ENCODE measurements at places on chromosomes 13 and 19.

- no peak for DNase-seq
These were observed 12.0 kb downstream of the TFDP1 start for GRCh38 chr13:113596321-113597200.

GRCh38 chr19:4575267-4576015 is 16.0 kb upstream of the SEMA6B start:
- no peak for DNase-seq

DNA sequence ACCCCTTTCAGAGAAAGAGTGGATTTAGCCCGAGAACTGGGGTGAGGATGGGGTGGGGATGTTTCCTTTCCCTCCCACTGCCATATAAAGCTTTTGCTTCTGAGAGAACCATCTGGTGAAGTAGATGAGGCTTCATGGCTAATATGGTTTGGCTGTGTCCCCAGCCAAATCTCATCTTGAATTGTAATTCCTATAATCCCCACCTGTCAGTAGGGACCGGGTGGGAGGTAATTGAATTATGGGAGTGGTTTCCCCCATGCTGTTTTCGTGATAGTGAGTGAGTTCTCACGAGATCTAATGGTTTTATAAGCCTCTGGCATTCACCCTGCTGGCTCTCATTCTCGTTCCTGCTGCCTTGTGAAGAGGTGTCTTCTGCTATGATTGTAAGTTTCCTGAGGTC is 270.9 kb downstream of the LMO7 start:
- DNase-seq: no peak

DNA sequence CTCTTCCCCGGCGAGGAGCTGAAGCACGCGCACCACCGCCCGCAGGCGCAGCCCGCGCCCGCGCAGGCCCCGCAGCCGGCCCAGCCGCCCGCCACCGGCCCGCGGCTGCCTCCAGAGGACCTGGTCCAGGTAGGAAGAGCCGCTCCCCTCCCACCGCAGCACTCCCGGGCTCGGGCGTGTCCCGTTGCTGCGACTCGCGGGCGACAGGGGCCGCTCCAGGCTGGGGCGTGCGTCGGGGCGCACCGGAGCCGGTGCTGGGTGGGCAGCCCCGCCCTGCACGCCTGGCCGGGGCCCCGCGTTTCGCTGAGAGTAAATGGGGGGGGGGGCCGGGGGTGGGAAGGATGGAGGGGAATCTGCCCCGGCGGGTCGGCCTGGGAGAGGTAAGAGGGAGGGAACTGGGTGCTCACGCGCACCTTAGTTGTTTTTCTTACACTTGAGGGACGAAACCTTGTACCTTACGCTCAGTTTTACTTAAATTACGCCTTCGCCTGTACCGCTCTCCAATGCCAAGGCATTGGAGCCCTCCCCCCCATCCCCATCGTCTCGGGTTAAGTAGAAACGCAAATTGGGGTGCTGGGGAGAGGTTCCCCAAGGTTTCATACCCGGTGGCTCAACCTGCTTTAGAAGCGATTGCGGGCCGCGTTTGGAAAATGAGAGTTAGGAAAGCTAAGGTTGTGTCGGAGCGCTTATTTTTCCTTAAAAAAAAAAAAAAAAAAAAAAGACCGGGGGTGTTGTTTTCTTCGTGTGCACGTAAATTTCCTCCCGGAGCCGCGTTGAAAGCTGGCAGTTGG is 850 bp downstream of the KLF5 start:
- DNase-seq: peak; percentile 63

DNA sequence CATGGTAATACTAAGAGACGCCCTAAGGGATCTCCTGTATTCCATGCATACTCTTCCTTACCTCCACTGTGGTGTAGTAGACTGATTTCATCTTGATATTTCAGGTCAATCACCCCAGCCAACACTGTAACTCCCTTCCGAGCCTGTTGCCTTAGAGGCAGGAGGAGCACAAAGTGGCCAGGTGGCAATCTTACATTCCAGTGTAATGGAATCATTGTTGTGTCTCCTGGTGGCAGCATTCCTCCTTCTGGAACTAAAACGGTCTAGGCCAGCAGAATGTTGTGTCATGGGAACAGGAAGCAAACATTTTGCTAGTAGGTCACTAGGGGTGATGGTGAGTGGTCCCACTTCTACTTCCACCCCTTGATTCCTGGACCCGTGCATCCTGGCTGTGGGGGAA is 405.7 kb upstream of the SLC10A2 start:
- no peak for DNase-seq

DNA sequence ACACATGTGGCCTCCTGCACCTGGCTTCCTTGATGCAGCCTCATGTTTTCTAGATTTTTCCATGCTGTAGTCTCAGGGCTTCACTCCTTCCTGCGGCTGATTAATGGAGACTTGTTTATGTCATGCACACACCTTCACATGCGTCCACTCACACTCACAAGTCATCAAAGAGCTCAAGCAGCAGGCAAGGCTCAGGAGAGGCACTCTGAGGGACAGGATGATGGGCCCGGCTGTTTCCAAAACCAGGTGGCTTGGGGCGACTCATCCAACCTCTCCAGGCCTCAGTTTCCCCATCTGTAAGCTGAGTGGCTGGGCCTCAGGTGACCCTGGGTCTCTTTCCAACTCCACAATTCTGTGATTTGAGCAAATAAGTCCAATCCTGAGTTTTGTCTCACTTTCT is 36.9 kb downstream of the RASA3 start:
- no peak for DNase-seq

- no peak for DNase-seq
These were observed 24.3 kb downstream of the TMEM255B start for GRCh38 chr13:113783200-113783881.

- no peak for DNase-seq
These were observed 146.7 kb downstream of the SOX1 start for GRCh38 chr13:112213467-112214255.

- no peak for DNase-seq
These were observed 18.3 kb downstream of the CCDC97 start for GRCh38 chr19:41328157-41328841.

DNA sequence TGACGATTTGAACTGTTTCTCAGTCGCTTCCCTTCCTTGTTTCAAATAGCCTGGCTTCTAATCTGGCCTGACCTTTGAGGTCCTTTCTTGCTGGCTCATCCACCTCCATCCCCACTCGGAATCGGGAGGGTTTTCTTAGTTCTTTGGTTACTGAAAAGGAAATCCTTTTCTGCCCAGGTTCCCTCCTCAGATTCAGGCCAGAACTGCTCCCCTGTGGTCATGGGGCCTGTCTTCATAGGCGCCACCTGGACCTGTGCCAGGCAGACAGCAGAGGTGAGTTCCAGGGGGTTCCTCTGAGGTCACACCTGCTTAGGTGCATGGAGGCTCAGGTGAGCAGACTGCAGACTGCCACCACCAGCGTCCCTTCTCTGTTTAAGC is 62.4 kb downstream of the AKAP11 start:
- no peak for DNase-seq

DNA sequence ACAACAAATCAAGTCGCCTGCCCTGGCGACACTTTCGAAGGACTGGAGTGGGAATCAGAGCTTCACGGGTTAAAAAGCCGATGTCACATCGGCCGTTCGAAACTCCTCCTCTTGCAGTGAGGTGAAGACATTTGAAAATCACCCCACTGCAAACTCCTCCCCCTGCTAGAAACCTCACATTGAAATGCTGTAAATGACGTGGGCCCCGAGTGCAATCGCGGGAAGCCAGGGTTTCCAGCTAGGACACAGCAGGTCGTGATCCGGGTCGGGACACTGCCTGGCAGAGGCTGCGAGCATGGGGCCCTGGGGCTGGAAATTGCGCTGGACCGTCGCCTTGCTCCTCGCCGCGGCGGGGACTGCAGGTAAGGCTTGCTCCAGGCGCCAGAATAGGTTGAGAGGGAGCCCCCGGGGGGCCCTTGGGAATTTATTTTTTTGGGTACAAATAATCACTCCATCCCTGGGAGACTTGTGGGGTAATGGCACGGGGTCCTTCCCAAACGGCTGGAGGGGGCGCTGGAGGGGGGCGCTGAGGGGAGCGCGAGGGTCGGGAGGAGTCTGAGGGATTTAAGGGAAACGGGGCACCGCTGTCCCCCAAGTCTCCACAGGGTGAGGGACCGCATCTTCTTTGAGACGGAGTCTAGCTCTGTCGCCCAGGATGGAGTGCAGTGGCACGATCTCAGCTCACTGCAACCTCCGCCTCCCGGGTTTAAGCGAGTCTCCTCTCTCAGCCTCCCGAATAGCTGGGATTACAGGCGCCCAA is at the start of gene LDLR:
Gene LDLR, plus strand, starts transcription at position 210 of the 760 bp plus-strand sequence. Its CDS starts 86 bp downstream, at position 296.
- peak; percentile 54 for DNase-seq

DNA sequence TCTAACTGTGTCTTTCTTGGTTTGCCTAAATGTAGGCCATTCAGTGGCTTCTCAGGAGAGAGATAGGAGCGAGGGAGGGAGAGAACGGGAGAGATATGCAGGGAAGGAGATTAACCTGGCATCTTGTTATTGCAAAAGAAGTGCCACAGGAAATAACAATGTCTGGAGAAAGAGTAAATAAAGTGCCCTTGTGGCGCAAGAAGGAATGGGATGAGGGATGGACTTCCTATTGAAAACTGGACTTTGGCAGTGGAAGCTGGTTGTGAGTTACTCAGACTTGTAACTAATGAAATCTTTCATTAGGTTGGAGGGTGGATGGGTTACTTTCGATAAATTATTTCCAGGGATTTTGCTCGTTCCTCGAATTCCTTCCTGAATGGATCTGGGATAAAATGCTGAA is 136.1 kb downstream of the LACC1 start:
- DNase-seq: no peak

DNA sequence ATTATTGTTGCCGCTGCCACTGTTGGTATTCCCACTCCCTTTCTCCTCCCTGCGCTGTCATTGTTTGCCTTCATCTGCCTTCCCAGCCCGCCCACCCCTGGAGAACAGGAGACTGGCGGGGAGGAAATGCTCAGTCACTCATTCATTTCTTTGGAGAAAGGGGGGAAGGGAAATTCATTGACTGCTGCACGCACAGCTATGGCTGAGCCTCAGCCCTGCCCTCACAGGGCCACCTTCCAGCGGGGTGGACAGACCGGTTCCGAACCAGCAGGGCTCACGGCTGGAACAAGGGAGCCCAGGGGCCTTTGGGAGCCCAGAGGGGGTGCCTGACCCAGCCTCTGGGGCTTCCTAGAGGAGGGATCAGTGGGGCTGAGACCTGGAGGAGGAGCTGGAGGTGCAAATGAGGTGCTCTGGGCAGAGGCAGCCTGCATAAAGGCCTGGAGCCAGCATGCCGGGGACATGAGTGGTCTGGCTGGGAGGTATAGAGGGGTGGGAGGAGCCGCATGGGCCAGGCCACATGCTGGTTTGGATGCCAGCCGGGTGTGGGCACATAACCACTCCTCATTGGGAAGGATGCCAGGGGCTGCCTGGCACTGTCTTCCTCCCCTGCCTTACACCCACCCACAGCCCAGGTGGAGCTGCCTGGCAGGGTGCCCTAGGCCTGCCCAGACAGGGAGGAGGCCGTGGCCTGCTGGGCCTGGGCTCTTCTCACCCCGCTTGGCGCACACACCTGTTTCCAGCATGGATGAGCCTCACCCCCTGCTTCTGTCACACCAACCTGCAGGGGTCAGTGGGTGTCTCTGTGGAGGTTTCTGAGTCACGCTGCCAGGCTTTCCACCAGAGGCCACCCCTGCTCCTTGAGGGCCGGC is 26.8 kb downstream of the PPP5C start:
- DNase-seq: peak; percentile 37

DNA sequence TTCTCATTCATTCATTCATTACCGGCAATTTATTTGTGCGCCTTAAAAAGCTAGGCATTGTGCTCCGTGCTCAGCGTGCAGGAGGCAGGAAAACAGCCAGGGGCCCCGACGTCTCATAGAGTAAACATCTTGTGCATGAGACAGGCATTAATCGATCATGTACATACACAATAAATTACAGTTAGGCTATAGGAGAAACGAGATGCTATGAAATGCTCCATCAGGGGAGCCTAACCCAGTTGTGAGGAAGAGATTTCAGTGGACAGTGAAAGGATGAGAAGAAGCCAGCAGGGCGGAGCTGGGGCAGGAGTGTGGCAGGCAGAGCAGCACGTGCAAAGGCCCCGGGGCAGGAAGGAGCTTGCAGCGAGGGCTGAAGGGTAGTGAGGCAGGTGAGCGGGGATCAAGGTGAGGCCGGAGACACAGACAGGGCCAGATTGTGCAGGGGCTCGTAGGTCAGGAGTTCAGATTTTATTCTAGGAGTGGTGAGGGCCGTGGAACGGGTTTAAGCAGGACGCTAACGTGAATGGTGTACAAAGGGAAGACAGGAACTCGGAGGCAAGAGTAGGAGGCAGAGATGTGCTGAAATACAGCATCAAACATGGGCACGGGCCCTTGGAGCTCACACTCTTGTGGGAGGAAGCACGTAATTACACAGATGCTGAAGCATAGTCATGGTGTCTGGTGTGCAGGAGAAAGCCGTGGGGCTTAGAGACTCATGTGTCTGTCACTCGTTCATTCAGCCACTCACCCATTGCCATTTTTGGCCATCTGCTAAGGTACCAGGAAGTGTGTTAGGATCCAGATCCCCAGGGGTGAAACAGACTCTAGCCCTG is 7.8 kb upstream of the CACNG6 start:
- no peak for DNase-seq

DNA sequence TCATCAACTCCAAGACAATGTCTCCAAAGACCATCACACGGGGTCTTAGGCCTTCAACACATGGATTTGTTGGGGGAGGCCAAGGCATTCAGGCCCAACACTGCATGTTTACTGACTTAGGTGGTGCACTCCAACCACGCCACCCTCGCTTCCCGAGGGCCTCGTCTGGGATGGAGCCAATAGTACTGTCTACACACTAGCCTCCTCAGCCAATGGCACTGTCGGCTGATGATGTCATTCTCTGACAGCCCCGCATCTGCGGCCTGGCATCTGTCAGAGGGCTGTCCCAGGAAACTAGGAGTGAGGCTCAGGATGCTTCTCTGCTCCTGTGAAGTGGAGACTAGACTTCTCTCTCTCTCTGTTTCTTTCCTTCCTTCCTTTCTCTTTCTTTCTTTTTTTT is 96.6 kb downstream of the TEX26 start:
- DNase-seq: no peak

DNA sequence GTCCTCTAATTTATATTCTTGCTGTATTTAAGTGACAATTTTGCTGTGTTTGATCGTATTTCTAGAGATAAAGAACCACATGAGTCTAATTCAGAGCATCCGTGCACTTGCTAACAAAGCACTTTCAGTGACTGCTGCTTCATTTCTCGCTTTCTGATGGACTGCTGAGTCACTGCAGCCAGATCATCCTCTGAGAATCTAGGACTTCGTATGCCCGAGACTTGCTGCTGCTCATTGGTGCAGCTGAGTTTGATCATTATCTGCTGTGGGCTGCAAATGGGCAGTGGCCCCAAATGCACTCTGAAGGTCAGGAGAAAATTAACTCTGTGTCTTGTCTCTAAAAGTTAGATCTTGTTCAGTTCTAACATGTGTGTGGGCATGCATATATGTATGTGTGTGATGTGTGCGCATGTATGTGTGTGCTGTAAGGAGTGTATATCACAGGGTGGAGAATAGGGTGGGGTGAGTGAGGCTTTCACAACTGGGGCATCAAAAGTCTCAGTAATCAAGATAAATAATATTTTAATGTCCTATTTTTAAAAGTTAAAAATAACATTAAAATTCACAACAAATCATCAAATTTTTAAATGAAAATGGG is 342.6 kb downstream of the MTUS2 start:
- DNase-seq: no peak

GRCh38 chr19:39543477-39543857 is 3.5 kb upstream of the EID2 start:
- DNase-seq: no peak
